Stimulated activated CD8-positive, alpha-beta memory T cell treated with anti-CD3 and anti-CD28 coated beads, Interleukin-7, amount 100 ng/mL, for 1 hour (primary cell): ENCODE measurements at places on chromosomes 16 and 17.

GRCh38 chr17:64411999-64412771 lies 21.5 kb upstream of the PECAM1 start:
- DNase-seq, result no peak

DNA sequence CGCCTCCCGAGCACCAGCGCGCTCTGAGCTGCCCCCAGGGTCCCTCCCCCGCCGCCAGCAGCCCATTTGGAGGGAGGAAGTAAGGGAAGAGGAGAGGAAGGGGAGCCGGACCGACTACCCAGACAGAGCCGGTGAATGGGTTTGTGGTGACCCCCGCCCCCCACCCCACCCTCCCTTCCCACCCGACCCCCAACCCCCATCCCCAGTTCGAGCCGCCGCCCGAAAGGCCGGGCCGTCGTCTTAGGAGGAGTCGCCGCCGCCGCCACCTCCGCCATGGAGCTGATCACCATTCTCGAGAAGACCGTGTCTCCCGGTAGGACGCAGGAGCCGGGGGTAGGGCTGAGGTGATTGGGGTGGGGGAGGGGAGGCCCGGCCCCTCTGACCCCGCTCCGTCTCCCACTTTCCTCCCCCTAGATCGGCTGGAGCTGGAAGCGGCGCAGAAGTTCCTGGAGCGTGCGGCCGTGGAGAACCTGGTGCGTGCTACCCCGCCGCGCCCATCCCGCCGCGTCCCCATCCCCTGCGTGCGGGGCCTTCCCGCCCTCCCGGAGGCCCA lies 329 bp downstream of the KPNB1 start:
- DNase-seq, result peak; percentile 14

DNA sequence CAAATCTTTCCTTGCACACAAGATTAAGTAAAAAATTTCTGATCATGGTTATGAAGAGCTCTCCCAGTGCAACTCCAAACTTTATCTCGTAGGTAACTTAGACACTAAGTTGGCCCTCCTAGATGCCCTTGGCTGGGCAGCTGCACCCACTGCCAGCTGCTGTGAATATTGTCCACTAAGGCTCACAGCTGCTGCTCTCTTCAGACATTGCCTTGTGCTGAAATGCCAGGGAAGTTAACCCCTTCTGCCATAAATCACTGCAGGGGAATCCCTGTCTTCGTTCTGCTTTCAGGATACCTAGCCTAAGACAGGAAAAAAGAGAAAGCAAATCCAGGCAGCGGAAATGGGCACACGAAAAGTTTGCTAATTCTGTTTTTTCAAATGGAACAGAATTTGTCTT lies 106.4 kb downstream of the IRX5 start:
- DNase-seq, result no peak

GRCh38 chr16:20851601-20852000 lies 45.3 kb downstream of the REXO5 start:
- DNase-seq, result no peak

DNA sequence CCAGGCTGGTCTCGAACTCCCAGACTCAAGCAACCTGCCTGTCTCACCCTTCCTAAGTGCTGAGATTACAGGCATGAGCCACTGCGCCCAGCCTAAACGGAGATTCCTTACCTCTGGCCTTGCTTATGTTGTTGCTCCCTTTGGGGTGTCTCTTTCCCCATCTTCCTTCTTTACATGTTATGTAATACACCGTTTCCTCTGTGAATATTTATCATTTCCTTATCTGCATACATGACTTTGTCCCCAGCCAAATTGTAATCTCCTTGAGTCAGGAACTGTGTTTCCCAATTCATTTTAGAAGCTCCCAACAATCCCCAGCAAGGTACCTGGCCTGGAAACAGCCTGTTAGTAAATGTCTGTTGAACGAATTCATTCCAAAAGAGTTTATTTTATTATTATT lies 15.7 kb downstream of the COPZ2 start:
- no peak for DNase-seq

DNA sequence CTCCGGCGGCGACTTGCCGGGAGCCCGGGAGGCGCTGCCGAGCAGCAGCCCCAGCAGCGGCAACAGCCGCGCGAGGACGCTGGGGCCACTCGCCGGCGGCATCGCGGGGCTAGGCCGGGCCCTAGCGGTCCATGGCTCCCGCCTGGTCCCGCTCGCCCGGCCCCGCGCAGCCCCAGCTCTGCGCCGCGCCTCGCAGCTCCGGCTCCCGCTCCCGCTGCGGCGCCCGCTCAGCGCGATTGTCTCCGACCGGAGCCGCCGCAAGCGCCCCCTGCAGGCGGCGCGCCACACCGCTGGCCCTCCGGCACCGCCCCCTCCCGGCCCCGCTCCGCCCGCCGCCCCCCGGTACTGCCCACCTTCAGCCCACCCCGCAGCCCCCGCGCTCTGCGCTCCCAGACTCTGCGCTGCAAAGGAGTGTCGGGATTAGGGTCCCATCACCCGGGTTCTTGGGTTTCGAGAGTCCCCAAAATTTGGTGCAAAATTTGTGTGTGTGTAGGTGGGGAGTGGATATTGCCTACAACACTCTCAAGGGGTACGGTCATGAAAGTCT lies at the start of gene FAM171A2:
TSS of gene FAM171A2 (minus strand) at position 241 of the 547 bp plus-strand sequence. CDS start at position 102, 139 bp downstream.
- peak; percentile 37 for DNase-seq

DNA sequence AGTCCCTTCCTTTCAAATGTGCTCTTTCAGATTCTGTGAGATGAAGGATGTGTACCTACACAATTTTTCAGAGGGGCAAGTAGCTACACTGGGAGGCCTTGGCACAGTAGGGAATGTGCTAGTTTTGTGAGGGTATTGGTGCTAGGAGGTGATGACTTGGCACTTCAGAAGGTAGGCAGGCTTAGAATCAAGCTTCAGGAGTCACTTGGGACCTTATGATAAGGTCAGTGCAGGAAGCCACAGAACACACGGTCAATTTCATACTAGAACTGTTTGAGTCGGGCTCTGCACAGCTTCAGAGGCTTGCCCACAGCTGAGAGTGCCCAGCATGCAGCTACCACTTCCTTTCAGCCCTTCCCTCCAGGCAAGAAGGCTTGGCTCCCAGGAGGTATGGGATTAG lies 6.1 kb downstream of the CMTM1 start:
- no peak for DNase-seq

DNA sequence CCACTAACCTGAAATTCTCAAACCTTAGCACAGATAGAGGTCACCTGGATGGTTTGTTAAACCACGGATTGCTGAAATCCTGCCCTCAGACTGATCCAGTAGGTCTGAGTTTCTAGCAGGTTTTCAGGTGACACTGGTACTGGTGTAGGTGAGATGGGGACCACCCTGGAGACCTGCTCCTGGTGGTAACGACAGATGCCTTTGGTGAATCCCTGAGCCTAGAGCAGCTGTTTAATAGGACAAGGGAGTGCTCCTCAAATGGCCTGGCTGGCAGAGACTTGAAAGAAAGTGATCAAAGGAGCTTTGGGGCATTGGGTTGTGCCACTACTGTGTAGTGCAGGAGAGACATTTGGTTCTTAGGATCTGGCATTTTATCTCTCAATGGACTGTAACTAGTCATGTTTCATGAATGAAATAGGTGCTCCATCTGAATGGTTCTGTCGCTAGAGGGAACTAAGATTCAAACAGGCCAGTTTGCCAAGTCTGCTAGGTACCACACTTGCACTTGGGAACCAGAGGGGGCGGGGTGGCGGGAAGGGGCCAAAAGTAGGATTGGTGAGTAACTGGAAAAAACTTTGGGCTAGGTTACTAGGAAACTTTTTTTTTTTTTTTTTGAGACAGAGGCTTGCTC lies 2.9 kb upstream of the IFI35 start:
- no peak for DNase-seq

GRCh38 chr17:83135692-83136091 lies 56.3 kb downstream of the METRNL start:
- no peak for DNase-seq

- DNase-seq, result no peak
These were observed 50.6 kb downstream of the BAHCC1 start for GRCh38 chr17:81445642-81446503.
